ENCODE measurements at places on chromosomes 2 and 18.

- no peak for DNase-seq
Measured at GRCh38 chr2:68721482-68722101, 13.0 kb upstream of the ARHGAP25 start.

DNA sequence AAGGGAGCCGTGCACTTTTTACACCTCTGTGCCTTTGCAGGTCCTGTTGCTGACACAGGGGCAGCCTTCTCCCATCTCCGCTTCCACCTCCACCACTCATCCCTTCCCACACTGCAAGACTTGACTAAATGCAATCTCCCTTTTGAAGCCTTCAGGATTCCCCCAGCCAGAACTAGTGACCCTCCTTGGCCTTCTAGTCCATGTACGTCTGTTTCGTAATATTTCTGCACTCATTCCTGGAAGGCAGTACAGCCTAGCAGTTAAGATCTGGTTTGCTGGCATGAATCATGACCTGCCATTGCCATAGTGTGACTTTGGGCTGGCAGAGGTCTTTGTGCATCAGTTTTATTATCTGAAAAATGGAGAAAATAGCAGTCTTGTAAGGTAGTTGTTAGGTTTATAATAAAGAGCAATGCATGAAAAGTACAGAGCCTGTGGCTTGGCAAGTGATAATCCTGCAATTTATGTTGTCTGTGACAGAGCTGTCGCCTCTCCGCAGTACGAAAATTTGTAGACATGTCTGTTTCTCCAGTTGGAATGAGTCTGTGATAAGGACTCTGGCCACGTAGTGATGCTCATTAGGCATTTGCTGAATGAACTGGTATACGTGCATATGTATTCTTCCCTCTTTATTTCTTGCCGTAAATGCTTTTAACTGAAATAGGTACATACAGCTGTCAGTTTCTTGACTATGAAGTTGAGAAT, 36.7 kb downstream of the NCK2 start:
- no peak for DNase-seq

DNA sequence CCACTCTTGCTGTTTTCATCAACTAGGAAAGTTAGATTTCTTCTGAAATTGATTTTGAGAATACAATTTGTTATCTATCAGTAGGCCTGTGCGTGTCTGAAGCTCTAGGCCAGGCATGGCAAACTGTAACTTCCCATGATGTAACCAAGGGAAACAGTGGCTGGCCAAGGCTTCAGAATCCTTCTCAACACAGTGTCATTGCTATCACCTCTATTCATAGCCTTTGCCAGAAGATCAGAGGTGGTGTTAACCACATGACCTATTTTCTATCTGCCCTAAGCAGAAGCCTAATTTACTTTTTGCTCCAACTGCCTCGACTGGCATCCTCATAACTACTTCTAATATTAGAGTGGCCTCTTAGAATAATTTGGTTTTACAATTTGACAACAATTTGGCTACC, 2.5 kb downstream of the ITGB6 start:
- no peak for DNase-seq

DNA sequence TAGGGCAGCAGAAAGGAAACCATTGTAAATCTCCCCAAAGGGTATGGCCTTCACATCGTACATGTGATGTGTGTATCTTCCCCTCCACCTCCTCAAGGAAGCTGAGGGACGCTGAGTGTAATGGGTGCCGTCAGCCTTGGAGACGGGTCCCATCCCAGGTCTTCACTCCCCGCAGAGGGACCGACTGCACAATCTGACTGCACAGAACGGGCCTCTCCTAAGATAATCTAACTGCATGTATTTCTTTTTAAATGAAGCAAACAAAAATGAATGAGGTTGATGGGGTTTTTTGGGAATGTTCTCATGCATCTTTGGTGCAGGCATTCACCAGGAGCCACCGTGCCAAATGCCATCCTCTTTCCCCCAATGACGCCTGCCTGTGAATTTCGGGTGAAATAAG, 94.1 kb upstream of the PXDN start:
- no peak for DNase-seq

DNA sequence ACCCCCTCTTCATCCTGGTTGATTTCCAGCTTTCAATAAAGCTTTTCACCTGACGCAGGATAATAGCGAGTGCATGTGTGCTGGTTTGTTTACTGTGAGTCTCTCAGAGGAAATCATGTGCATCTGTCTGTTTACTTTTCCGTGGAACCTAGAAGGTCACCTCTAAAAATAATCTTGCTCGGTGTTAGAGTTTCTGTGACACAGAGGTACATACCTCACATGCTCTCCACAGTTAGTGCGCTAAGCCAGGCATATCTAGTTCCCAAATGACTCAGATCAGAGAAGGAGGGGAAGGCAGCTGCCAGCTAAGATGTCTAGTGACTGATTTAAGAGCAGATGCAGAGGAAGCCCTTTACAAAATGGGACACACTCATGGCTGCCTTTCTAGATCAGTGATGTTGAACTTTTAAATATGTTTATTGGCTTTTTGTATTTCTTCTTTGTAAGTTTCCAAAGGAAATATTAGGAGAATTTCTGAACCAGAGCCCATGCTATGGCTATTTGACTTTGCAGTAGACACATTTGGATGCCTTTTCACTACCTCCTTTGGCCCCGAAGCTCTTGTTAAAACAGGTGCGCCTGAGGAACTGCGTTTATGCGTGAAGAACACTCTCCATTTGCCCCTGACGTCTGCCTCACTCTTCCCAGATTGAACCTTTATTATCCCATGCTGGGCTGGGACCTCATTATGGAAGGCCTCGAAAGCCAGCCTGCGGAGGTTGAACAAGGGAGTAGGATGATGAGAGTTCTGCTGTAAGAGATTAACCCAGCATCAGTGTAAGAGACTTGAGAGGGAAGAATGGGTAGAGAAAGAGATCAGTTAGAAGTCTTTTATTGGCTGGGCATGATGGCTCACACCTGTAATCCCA, 145.6 kb downstream of the FAM161A start:
- DNase-seq = no peak

- DNase-seq = no peak
Measured at GRCh38 chr2:1951586-1951985, 207.3 kb upstream of the PXDN start.

- no peak for DNase-seq
Measured at GRCh38 chr2:209600341-209601171, 171.1 kb upstream of the UNC80 start.

DNA sequence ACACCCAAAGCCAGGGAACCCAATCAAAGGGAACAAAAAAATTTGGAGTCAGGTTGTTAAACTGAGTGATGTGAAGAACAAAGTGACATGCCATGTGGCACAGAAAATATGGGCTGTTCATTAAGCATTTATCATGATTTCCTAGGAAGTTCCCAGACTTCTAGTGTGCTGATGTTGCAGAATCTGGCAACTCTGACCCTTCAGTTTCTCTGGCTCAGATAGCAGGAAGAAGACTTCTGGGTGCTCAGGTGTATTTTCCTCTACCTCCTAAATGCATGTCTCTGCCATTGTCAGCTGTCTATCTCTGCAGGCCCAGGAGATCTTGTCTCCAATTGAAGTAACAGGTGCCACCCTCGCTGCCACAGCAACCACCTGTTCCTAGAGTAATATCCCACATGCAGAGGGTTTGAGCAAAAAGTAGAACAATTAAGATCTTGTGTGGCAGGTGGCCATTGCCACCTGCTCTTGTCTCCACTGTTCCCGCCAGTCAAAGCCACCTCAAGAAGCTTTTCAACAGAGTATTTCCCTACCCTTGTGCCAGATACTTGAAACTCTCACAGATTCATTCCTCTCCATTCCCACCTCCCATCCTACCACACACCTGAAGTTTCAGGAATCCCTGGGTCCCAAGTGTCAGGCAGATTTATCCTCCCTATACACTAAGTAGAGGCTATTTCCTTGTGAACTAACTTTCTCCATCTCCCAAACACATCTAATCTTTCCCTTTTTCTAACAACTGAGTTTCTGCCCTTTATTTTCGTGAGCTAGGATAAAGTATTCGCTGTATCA, 533.7 kb upstream of the CHAC2 start:
- no peak for DNase-seq
